WTC11 (cell line): ENCODE measurements at places on chromosomes 7 and 10.

GRCh38 chr7:104979167-104979841 is 34.7 kb upstream of the KMT2E start:
- peak; percentile 19 for DNase-seq
- H3K27me3 ChIP-seq, result no peaks in the 10 kb centered on the region
- H3K27ac ChIP-seq, result peak overlapping the region; percentile 92
- peaks cover 56% of the 10 kb centered on the region for H3K4me1 ChIP-seq

DNA sequence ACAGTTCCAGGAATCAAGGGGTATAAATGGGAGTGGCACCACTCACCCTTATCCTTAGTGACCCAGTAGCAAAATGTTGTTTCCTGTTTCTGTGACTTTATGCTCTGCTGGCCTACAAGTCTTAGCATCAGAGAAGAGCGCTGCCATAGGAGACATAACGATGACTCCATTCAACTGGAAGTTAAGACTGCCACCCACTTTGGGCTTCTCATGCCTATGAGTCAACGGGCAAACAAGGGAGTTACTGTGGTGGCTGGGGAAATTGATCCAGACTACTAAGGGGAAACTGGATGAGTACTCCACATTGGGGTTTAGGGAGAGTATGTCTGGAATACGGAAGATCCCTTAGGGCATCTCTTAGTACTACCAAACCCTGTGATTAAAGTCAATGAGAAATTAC is 40.6 kb upstream of the PIK3CG start:
- no peak overlapping the region for H3K27ac ChIP-seq
- DNase-seq, result no peak
- no peaks in the 10 kb centered on the region for H3K4me1 ChIP-seq
- H3K27me3 ChIP-seq, result no peaks in the 10 kb centered on the region; the same call in 1 of the 2 replicates
- no peak overlapping the region for H3K4me3 ChIP-seq

DNA sequence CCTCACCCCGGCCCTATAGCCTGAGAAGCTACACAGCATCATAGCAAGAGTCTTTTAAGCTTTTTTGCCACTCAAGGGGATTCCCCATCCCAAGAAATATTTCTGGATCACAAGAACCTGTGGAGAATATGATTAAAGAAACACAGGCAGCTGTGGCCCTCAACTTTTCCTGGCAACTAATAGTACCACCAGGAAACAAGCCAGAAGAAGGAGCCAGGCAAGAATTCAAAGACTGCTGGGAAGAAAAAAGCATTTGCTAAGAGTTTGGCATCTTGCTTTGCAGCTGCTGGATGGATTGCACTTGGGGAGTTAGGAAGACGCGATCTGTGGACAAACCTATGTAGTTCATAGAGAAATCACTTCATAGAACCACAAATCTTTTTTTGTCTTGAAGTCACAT is 437.8 kb downstream of the PLXDC2 start:
- DNase-seq, result no peak
- peaks cover 32% of the 10 kb centered on the region for H3K4me1 ChIP-seq
- H3K27me3 ChIP-seq, result no peaks in the 10 kb centered on the region

DNA sequence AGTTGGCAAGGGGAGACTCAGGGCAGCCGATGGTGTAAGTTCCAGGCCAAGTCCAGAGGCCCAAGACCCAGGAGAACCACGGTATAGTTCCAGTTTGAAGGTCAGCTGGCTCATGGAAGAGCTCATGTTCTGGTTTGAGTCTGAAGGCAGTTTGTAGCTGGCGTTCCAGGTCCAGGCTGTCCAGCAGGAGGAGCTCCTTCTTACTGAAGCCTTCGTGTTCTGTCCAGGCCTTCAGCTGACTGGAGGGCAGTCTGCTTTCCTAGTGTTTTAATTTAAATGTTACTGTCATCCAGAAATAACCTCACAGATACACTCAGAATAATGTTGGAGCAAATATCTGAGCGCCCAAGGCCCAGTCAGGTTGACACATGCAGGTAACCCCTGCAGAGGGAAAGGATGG is 4.2 kb downstream of the SUN1 start:
- no peak for DNase-seq
- H3K4me3 ChIP-seq, result no peak overlapping the region
- H3K36me3 ChIP-seq, result peaks cover 48% of the 10 kb centered on the region
- no peaks in the 10 kb centered on the region for H3K27me3 ChIP-seq
- peak overlapping the region; percentile 82 for H3K27ac ChIP-seq
- H3K4me1 ChIP-seq, result peaks cover 31% of the 10 kb centered on the region

DNA sequence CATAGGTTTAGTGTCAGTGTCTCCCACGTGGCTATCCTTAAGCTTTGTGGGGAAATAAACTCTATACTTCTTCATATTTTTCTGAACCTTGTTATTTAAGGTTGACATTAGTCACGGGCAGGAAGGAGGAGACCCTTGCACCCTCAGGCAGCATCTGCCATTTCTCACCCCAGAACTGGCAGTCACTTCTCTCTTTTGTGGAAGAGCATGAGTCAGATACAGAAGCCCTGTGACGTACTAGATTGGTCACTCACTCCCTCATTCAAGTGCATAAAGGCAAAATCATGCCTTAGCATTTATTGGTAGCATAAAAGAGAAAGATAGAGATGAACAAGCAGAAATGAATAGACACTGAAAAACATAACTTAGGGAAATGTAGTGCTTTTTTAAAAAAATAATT is 206.0 kb upstream of the MDFIC start:
- no peak overlapping the region for H3K27ac ChIP-seq
- H3K36me3 ChIP-seq, result no peaks in the 10 kb centered on the region
- H3K4me3 ChIP-seq, result no peak overlapping the region
- DNase-seq, result no peak
- H3K4me1 ChIP-seq, result peaks cover 26% of the 10 kb centered on the region

GRCh38 chr7:47651355-47652317 is 69.7 kb upstream of the TNS3 start:
- H3K4me3 ChIP-seq, result no peak overlapping the region
- H3K4me1 ChIP-seq, result peaks cover 32% of the 10 kb centered on the region
- no peak overlapping the region for H3K27ac ChIP-seq
- H3K36me3 ChIP-seq, result no peaks in the 10 kb centered on the region
- H3K27me3 ChIP-seq, result no peaks in the 10 kb centered on the region; the same call in 1 of the 2 replicates

GRCh38 chr7:55409482-55410225 is 44.5 kb downstream of the LANCL2 start:
- H3K4me1 ChIP-seq, result no peaks in the 10 kb centered on the region
- H3K4me3 ChIP-seq, result no peak overlapping the region
- H3K36me3 ChIP-seq, result peaks cover 4% of the 10 kb centered on the region
- H3K27ac ChIP-seq, result no peak overlapping the region; the same call in 1 of the 2 replicates
- no peak for DNase-seq

DNA sequence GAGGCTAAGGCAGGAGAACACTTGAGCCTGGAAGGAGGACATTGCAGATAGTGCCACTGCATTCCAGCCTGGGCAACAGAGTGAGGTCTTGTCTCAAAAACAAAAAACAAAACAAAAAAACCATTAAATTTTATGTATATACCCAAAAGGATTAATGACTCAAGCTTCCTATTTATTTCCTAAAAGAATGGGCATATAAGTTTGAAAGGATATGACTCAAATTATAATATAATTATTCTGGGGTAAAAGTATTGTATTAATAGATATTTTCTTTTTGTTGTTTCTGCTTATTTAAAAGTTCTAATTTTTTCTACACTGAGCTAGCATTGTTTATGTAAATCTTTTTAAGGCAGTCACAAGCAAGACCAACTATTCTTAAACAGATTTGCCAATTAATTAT is 42.2 kb upstream of the CABCOCO1 start:
- peaks cover 7% of the 10 kb centered on the region for H3K4me1 ChIP-seq
- H3K4me3 ChIP-seq, result no peak overlapping the region
- no peak overlapping the region for H3K27ac ChIP-seq
- no peak for DNase-seq
- no peaks in the 10 kb centered on the region for H3K36me3 ChIP-seq
- H3K27me3 ChIP-seq, result no peaks in the 10 kb centered on the region

- H3K27ac ChIP-seq, result no peak overlapping the region
- no peaks in the 10 kb centered on the region; the same call in 1 of the 2 replicates for H3K36me3 ChIP-seq
- no peaks in the 10 kb centered on the region for H3K4me1 ChIP-seq
- no peaks in the 10 kb centered on the region; the same call in 1 of the 2 replicates for H3K27me3 ChIP-seq
Measured at GRCh38 chr7:141884539-141885225, 31.5 kb upstream of the OR9A4 start.
